T-cell (primary cell): ENCODE measurements at places on chromosomes 7 and 10.

DNA sequence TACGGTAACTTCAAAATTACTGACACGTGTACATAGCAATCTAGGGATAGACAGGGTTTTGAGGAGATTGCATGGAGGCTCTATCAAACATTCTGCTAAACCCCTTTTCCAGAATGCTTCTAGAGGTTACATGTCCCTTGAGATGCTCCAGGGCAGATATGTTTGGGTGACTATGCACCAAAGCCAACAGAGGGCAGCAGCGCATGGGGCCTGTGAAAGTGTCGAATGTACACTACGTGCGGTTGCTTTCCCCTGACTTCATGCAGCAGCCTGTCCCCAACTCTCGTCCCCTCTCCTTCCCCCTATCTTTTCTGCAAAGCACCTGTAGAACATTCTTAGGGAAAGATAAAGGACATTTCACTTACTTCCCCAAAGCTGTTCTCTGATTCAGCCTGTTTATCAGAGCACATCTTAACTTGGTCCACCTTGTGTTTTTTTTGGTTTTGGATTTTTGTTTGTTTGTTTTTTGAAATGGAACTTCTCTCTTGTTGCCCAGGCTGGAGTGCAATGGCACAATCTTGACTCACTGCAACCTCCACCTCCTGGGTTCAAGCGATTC, 90.2 kb downstream of the UBE3C start:
- H3K4me1 ChIP-seq = no peaks in the 10 kb centered on the region
- H3K27ac ChIP-seq = no peak overlapping the region
- H3K36me3 ChIP-seq = peaks cover 50% of the 10 kb centered on the region
- DNase-seq = no peak

- DNase-seq = no peak
- H3K27me3 ChIP-seq = peaks cover 90% of the 10 kb centered on the region
- H3K36me3 ChIP-seq = no peaks in the 10 kb centered on the region
- no peaks in the 10 kb centered on the region for H3K4me1 ChIP-seq
- no peak overlapping the region for H3K4me3 ChIP-seq
Observed at GRCh38 chr7:1246160-1246870, 13.6 kb downstream of the UNCX start.

- no peaks in the 10 kb centered on the region for H3K27me3 ChIP-seq
- H3K36me3 ChIP-seq = no peaks in the 10 kb centered on the region
- no peak overlapping the region for H3K27ac ChIP-seq
- H3K4me3 ChIP-seq = no peak overlapping the region
- H3K4me1 ChIP-seq = no peaks in the 10 kb centered on the region
Observed at GRCh38 chr7:57579454-57579853, 129.5 kb downstream of the ZNF716 start.

GRCh38 chr7:103989200-103989784, at the start of gene RELN:
TSS of gene RELN (minus strand) at chr7:103989658. CDS start at chr7:103989356, 302 bp downstream.
- H3K4me1 ChIP-seq = no peaks in the 10 kb centered on the region
- H3K27me3 ChIP-seq = peaks cover 27% of the 10 kb centered on the region
- H3K27ac ChIP-seq = no peak within 1 kb of the TSS
- H3K4me3 ChIP-seq = no peak within 1 kb of the TSS
- H3K36me3 ChIP-seq = no peaks in the 10 kb centered on the region

DNA sequence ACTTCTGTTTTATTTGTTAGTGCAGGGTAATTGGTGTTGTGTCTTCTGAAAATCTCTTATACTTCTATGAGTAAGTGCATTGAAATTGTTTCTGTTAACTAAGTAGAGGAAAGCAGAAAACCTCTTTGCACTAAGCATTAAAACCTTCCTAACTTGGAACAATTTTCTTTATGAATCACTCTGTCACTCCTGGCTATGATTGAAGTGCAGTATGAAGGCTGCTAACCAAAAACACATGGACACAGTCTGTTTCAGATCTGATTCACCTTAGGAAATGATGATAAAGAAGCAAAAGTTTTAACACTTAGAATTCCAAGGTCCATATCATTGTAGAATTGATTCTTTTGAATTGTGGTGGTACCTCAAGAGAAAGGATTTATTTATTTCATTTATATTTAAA, 41.9 kb downstream of the MET start:
- no peak overlapping the region for H3K4me3 ChIP-seq
- H3K36me3 ChIP-seq = no peaks in the 10 kb centered on the region
- DNase-seq = no peak
- H3K4me1 ChIP-seq = no peaks in the 10 kb centered on the region
- peaks cover 2% of the 10 kb centered on the region for H3K27me3 ChIP-seq

DNA sequence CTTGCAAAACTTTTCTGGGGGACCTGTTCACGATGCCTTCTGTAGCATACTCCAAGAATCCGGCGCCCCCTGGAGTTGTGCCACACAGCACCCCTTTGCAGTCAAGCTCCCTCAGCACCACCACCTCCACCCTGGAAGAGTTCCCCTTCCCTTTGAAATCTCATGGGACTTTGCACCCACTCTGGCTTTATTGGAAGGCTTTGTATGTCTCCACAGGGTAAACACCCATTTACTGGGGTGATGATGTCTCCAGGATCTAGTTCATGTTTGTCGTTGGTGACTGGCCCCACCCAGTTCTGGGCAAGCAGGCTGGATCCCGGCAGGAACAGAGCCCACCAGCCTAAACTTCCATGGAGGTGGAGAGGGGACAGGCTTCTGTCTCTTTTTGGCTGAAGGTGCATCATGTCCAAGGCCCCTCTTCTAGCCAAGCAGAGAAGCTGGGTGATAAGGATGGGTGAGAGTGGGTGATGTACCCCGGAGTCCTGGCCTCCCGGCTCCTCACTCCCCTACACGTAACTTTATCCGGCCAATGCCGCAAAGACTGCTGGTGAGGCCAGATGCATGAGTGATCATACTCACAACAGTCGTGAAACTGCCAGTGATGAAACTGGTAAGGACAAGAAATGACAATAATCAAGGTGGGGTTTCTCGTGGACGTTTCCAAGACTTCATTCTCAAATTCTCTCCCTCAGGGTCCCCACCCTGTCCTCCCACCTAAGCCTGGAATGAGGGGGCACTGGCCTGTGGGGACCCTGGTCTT, 695 bp upstream of the CLDN4 start:
- H3K27ac ChIP-seq = no peak overlapping the region
- H3K27me3 ChIP-seq = no peaks in the 10 kb centered on the region
- DNase-seq = no peak

DNA sequence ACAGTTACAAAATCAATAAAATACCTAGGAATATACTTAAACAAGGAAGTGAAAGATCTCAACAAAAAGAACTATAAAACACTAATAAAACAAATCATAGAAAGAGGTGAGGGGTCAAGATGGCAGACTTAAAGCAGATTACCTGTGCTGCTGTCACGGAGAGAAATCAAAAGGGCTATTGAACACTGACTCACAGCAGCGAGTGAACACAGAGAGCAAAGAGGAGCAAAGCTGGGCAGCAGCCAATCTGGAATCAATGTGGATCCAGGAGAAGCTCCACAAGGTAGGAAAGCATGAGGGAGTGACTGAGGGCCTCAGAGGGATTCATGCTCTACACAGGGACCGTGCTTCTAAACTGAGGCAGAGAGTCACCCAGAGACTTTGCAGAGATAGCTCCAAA, 562.0 kb upstream of the SEMA3D start:
- no peak overlapping the region for H3K27ac ChIP-seq
- H3K27me3 ChIP-seq = no peaks in the 10 kb centered on the region
- no peak for DNase-seq
- H3K4me1 ChIP-seq = no peaks in the 10 kb centered on the region
- H3K36me3 ChIP-seq = no peaks in the 10 kb centered on the region
